CD4-positive, alpha-beta T cell treated with Interleukin-6 for 4 hours (primary cell): ENCODE measurements at places on chromosomes 2 and 18.

GRCh38 chr2:30516166-30516565 lies 69.1 kb downstream of the LCLAT1 start:
- DNase-seq: no peak

GRCh38 chr2:3007135-3007534 lies 370.5 kb downstream of the EIPR1 start:
- DNase-seq: no peak

- DNase-seq: peak; percentile 26
Measured at GRCh38 chr2:151827564-151828142, 568 bp downstream of the ARL5A start.

DNA sequence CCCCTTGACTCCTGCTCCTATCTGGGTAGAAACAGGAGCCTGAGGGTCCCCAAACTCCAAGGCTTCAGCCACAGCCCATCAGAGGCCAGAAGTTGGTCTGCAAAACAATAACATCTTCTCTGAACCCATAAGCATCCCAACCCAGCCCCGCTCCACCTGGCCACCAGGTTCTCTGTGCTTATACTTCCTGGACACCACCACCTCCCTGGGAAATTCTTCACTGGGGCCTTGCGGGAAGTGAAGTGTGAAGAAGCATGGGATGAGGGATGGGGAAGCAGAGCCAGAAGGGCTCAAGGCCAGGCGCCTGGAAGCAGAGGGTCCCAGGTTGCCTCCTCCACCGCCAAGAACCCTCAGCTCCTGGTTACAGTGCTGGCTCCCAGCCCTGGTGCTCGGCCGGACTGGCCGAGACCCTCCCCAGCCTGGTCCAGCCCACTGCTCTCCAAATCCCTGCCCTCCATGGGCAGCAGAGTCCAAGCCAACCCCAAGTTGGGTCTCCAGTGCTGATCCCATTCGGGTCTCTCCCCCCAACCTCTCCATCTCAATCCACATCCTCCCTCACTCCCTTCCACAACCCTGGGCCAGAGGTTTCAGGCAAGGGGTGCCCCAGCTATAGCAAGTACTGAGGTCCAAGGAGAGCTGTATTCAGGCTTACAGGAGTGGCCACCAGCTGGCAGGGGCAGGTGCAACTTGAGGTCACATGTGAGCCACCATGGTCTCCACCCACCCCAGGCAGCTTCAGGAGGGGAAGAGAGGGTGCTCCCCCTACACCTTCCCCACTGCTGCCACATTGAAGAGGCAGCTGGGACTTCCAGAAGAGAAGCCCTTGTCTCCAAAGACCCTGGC lies 60.7 kb downstream of the TNS1 start:
- DNase-seq: no peak

DNA sequence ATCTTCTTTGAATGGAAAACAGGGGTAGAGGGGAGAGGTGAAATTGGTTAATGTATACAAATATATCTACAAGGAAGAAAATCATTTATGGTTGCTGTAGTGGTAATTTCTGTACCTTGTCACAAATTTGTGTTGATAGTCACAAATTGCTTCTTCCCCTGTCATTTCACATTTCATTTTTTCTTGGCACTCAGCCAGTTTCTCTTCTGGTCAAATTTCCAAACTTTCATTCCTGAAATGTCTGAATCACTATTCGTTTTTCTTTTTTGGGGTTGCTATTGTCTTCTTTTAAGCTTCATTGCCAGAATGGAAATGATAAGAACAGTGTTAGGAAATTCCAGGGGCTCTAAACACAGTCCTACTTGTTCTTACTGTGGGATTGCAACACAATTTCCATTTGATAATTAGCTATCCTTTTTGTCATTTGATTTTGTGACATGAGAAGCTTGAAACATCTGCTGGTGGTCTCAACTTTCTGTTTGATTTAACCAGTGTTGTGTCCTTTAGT lies 136.0 kb upstream of the GCFC2 start:
- DNase-seq: no peak
